ENCODE measurements at places on chromosomes 11 and 22. TPM values are rescaled to one million over a fixed set of nuclear protein-coding genes. Genes with fewer than 3 reads are reported as not detected.
A peak's percentile ranks its signal among the peaks of the same experiment; 100 is the strongest.

DNA sequence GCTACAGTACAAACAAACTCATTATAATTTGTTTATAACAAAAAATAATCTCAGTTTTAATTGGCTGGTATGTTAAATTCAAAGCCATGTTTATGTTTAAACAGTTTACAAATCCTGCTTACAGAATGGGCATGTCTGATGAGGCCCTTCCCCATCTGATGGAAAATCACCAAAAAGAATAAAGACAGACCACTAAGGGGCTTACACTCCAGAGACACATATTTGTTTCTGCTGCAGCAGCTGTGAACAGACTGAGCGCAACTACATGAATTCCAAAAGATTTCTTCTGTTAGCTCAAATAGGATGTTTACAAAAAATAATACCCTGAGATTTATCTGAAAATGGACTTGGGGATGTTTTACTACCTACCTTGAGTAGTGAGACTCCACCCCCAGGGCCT lies 174.7 kb upstream of the PITPNB start:
- DNase-seq, result no peak

GRCh38 chr11:117907276-117908108 lies 21.7 kb downstream of the TMPRSS13 start:
- peak; percentile 96 for DNase-seq

DNA sequence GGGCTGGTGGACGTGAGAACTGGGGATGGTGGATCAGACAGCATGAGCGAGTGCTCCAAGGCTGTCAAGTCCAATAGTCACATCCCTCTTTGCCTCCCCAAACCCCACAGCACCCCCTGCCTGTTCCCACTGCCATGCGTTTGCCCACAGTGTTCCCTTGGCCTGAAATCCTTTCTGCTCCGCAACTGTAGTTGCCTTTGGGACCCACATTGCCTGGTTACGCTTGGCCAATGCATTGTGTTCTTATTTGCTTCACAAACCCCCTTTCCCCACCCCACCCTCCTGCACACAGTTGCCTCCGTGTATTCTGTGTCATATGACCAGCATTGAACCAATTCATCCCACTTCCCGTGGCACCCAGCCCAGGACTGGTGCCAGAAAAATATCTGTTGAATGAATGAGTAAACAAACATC lies 2.1 kb upstream of the KIAA0930 start:
- DNase-seq, result peak; percentile 82

GRCh38 chr11:88293931-88294330 lies 43.6 kb downstream of the CTSC start:
- DNase-seq, result no peak

- no peak for DNase-seq
These were observed 154.3 kb upstream of the TBCEL start for GRCh38 chr11:120869516-120870011.

- no peak for DNase-seq
These were observed 93.6 kb upstream of the CD44 start for GRCh38 chr11:35045236-35045820.

DNA sequence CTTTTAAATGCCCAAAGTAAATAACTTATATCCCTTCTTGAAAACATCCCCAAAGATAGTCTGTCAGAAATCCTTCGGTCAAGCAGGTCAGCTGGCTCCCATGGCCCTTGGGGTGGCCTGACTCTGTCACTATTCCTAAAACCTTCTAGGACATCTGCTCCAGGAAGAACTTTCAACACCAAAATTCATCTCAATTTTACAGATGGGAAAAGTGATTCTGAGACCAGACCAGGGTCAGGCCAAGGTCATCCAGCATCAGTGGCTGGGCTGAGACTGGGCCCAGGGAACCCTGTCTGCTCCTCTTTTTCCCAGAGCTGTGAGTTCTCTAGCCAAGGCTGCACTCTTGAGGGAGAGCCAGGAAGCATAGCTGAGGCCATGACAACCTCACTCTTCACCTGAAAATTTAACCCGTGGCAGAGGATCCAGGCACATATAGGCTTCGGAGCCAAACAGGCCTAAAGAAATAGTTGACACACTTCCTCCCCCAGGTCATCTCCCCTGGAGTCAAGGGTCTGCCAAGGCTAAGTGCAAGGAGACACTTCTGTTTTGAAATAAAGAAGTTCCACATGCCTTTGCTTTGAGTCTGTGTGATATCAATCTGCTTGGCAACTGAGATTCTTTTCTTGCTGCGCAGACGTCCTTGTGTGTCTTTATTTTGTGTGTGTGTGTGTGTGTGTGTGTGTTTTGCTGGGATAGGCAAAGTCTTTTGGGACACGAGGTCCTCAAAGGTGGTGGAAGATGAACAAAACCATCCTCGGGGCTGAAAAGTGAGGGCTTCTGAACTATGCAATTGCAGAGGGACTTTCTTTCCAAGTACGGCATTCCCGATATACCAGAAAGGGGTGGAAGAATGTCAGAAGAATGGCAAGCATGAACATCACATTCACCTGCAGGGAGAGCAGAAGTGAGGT lies 16.8 kb upstream of the PRG2 start:
- no peak for DNase-seq

- peak; percentile 92 for DNase-seq
These were observed 64.2 kb downstream of the CACNA1I start for GRCh38 chr22:39634530-39635405.

DNA sequence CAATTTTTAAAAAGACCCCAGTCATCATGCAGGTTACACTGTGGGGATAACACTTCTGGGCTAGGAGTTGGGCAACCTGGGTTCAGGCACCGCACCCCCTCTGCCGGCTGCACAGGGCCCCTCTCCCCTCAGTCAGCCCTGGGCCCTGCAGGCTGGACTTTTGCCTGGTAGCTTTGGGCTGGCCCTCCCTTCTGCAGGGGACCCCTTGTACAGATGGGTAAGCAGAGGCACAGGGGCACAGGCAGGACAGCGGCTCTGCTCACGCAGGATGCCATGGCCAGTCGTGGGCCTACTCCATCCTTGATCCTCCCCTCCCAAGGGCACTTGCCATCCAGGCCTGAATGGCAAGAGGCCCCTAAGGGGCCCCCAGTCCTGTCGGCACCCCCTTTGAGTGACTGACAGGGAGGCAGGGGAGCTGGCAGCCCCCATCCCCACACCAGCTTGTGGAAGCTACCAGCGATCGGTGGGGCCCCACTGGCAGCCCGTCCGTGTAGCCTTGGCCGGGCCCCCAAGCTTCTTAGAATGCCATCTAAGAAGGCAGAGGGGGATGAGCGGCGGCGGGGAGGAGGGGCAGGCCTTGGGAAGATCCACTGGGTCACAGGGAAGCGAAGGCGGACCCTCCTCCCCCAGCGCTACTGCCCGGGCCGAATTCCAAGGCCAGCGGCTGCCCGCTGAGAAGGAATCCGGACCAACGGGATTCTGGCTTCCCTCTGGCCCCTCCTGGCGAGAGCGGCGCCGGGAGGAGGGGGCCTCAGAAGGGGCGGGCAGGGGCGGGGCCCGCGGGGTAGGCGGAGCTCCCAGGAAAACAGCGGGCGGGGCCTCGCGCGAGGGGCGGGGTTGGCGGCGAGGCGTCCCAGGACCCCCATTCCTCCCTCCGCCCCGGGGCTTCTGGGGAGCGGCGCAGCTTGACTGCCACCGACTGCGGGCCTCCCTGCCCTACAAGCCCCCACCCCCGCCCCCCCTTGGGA lies 6.8 kb upstream of the CHKA start:
- DNase-seq, result no peak

DNA sequence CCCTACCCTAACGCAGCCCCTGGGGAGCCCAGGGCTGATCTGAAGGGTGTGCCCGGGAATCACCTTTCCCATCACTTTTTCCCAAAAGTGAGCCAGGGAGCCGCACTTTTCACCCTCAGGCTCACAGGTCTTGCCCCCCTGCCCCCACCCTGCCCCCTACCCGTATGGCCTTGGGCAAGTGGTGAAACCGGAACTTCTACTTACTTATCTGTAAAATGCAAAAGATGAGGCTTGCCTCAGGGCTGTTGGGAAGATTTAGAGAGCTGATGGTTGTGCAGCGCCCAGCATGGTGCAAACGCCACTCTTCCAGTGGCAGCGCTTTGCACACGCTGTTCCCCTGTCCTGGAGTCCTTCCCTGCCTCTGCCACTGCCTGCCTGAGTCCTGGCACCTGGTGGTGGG lies 8.0 kb downstream of the SYT12 start:
- no peak for DNase-seq

GRCh38 chr11:16917941-16918340 lies 96.3 kb downstream of the PLEKHA7 start:
- peak; percentile 95 for DNase-seq

GRCh38 chr11:106619320-106619990 lies 398.8 kb downstream of the GUCY1A2 start:
- no peak for DNase-seq

DNA sequence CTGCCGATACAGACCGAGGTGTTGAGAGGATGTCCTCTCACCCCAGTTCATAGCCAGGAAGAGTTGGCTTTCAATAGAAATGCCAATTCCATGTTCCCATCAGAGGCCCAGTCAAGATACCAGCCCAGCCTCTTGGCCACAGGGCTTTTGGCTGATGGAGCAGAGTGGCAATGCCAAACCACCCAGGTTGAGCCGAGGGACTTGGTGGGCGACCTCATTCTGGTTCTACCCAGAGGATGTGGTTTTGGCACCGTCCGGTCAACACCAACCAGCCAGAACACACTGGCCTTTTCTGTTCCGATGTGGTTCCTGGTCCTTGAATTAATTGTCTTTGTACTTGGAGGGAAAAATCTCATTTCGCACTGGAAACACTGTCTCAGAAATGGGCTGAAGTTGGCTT lies 60.5 kb downstream of the COMMD9 start:
- no peak for DNase-seq

RHOG gene
- 7.3 TPM for total RNA-seq

CNGA4 gene
- total RNA-seq, result not detected

Measured in bronchial epithelial cell (primary cell).